ENCODE measurements at places on chromosomes 16 and 17.
A peak's percentile ranks its signal among the peaks of the same experiment; 100 is the strongest.

DNA sequence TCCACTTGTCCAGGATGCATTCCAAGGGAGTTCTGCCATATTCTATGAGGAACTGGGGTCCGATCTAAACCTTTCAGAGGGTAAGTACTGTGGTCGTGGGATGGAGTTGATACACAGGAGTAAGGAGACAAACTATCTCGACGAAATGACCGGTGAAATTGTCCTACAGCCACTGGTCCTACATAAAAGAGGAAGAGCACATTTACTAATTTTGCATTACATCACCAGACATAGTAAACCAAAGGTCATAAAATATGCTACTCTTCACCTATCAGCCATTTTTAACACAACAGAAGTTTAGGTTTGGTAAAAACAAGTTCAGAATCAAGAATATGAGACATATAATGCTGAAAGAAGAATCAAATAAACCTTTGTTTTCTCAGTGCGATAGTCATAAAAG is 8.1 kb downstream of the HSF5 start:
- no peak for DNase-seq

DNA sequence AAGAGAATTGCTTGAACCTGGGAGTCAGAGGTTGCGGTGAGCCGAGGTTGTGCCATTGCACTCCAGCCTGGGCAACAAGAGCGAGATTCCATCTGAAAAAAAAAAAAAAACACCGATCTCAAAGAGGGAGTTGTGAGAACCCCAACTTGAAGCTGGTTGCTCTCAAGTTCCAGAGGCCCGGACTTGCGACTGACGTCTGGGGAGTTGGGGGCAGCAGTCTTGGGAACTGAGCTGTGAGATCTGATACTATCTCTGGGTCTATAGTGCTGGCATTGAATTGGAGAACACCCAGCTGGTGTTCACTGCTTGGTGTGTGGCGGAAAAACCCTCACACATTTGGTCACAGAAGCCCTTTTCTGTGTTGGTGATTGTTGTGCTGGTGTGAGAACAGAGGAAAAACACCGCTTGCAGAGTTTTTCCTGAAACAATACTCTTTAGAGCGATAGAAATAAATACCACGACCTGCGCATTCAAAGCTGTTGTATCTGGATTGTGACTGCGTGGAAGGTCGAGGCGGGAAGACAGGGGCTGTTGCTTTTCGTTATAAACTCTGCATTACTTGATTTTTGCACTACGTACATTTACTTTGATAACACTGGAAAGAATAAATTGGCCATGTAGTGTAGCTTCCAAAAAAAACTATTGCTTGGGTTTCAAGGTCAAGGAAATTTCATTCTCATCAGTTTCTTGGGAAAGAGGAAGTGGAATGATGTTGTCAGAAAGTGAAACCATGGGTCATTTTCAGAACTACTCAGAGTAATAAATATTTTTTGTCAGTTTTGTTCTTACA is 8.8 kb downstream of the SCIMP start:
- DNase-seq, result no peak

GRCh38 chr16:77744141-77744540 is 21.8 kb downstream of the NUDT7 start:
- no peak for DNase-seq

DNA sequence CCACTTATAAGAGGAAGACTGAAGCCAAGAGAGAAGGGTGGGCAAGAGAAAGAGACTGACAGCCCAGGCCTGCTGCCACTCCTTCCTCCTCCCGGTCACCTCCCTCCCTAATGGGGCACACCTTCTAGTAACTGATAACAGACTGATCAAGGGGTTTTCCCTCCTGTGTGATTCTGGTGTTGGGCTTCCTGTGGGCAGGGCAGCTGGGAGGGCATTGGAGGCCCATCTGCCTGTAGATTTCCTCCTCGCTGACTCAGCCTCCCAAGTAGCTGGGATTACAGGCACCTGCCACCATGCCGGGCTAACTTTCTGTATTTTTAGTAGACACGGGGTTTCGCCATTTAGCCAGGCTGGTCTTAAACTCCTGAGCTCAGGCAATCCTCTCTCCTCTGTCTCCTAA is 16.2 kb downstream of the CA4 start:
- DNase-seq, result peak; percentile 47

GRCh38 chr16:85570213-85570734 is 42.8 kb upstream of the GSE1 start:
- no peak for DNase-seq

- no peak for DNase-seq
Observed at GRCh38 chr17:40097087-40097486, 3.3 kb downstream of the NR1D1 start.

Measured in Kasumi-1 (cell line).